ENCODE measurements at places on chromosomes 5 and 9.

GRCh38 chr9:136345281-136346156 is 18.0 kb downstream of the DNLZ start:
- DNase-seq: no peak

- DNase-seq: no peak
Measured at GRCh38 chr5:145780982-145781381, 54.2 kb downstream of the PRELID2 start.

DNA sequence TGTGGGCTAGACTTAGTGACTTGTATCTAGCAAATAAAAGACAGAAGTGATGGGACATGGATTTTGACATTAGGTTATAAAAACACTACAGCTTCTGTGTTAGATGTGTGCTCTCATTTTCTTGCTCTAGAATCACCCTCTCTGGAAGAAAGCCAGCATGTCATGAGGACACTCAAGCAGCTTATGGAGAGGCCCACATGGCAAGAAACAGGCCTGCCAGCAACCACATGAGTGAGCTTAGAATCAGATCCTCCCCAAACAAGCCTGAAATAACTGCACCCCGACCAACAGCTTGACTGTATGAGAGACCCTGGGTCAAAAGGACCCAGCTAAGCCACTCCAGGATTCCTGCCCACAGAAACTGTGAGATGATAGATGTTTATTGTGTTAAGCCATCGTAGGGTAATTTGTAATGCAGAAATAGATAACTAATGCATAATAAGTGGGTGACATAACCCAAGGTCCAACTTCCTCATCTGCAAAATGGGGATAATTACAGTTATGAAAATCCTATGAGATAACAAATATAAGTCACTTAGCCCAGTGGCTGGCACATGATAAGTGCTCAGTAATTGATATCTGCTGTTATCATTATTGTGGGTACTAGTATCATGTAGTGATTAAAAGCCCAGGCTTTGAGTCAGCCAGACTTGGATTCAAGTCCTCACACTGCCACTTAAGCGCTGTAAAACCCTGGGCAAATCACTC is 86.5 kb downstream of the KLHL3 start:
- DNase-seq: no peak

DNA sequence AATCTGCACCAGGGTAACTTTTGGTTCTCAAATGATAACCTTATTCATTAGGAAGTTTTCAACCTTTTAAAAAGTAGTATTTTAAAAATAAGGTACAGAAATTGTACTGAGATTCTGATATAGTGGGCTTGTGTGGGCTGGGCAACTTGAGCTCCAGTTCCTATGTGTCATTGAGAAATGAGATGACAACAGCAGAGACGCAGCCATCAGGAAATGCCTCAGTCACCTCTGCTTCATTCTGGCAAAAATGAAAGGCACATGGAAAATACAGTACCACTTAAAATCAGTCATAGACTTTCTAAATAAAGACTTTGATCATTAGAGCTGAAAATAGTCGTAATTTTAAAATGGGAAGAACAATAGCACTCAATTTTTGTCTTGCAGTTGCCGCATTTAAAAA is 480.2 kb downstream of the PLK2 start:
- DNase-seq: no peak

GRCh38 chr5:6734243-6734700 is 21.0 kb downstream of the TENT4A start:
- no peak for DNase-seq

DNA sequence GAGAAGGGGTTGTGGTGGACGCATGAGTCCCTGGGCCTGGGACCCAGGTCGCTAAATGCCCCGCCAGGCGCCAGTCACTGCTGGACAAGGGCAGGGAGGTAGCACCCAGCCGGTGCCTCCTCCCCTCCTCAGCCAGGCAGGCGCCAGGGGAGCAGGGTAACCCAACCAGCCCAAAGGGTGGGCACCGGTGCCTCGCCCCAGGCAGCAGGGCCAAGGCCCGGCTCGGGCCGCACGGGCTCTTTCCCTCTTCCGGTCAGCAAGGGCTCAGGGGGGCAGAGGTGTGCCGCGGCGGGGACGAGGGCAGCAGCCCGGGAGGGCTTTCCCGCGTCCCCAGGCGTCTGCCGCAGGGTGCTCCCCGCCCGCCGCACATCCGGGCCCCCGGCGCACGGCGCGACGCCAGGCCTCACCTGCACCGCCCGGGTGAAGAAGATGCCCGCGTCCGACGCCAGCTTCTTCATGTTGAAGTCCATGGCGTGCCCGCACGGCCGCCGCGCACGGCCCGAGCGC is 393 bp downstream of the SH3GLB2 start:
- DNase-seq: peak; percentile 19

DNA sequence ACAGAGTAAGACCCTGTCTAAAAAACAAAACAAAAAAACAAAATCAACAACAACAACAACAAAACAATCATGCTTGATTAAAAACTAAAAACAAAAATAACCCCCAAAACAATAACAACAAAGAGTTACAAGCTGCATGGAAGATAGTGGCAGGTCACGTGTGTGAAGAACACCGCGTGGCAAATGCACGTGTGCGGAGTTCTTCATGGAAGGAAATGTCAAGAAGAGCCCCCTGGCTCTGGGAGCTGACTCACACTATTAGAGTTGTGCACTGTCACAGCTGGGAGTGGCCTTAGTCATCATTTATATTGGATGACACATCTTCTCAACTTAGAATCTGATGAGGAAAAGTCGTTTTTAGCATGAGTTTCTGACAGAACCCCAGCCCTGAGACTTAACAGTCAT is 110.5 kb downstream of the JMY start:
- DNase-seq: no peak
